Stimulated activated naive CD4-positive, alpha-beta T cell treated with Interleukin-2 at 50 U/mL for 16 hours (primary cell): ENCODE measurements at places on chromosomes 4 and X.

DNA sequence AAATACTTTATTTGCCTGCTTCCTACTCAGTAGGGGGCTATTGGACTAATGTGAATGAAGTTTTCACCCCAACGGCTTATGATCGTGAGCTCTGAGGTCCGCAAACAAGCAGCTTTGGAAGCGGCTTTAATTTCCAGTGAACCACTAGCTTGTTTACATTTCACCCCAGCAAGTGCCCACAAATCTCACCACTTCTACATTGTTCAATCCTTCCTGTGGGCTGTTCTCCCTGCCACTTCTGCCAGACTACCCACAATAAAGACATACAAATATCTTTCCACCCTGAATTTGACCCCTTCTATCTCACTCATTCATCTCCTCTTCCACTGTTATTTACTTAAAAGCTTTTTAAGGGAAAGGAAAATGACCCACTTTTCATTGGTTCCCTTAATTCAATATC is 98.0 kb downstream of the CDS1 start:
- no peak for DNase-seq

DNA sequence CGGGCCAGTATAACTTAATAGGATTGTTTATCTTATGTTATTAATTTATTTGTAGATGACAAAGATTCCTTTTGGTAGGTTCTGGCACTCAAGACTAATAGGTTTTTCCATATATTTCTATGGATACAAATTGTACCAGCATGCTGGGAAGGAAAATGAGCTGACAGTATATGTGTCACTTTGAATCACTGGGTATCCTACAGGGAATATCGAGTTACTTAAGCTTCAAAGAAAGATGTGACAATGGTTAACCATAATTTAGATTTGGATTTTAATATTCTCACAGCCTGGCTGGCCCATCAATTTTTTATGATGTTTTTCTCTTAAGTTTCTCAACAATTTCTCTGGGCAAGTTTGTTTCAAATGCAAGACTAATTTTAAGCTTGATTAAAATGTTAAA is 498.8 kb upstream of the FTHL17 start:
- DNase-seq, result no peak

DNA sequence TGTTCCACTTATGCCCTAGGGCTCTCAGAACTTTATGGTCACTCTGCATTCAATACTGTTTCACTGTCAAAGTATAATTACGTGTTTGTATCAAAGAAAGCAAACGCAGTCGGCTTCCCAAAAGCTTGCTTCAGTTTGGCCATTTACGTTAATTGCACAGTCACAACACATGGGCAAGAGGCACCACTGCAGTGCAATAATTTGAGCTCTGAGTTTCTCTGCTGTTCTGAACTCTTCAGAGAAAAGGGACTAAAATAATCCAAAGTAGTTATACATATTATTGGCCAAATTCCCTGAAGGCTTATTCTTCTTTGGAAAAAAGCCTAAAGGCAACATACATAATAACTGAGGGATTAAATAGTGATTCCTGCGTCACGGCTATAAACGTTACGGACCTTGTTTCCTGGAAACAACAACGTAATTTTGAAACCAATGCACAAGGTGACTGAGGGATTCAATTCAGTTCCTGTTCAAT is 51.3 kb downstream of the RNF150 start:
- DNase-seq, result no peak

- no peak for DNase-seq
These were observed 30.5 kb upstream of the DKK2 start for GRCh38 chr4:107066621-107067020.

GRCh38 chrX:65601126-65601525 is 66.3 kb upstream of the MSN start:
- DNase-seq, result no peak

- peak; percentile 12 for DNase-seq
These were observed 219.0 kb upstream of the CPEB2 start for GRCh38 chr4:14783011-14783877.

DNA sequence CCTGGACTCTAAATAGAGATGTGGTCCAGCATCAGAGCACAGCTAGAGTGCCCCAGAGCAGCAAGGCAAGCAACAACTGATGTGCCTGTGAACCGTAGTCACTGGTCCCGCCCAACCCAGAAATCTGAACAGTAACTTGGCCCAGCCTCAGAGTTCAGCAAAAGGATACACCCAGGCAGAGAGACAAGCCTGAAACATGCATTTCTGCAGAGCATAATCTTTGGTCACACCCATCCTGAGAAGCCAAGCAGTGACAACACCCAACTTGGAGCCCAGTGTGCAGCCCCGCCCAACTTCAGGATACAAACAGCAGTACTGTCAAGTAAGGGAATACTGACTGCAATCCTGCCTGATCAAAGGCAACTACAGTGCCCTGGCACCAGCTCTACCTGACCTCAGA is 78.9 kb downstream of the CCDC160 start:
- no peak for DNase-seq

- DNase-seq, result no peak
These were observed 34.7 kb downstream of the RTL3 start for GRCh38 chrX:78624426-78624825.

DNA sequence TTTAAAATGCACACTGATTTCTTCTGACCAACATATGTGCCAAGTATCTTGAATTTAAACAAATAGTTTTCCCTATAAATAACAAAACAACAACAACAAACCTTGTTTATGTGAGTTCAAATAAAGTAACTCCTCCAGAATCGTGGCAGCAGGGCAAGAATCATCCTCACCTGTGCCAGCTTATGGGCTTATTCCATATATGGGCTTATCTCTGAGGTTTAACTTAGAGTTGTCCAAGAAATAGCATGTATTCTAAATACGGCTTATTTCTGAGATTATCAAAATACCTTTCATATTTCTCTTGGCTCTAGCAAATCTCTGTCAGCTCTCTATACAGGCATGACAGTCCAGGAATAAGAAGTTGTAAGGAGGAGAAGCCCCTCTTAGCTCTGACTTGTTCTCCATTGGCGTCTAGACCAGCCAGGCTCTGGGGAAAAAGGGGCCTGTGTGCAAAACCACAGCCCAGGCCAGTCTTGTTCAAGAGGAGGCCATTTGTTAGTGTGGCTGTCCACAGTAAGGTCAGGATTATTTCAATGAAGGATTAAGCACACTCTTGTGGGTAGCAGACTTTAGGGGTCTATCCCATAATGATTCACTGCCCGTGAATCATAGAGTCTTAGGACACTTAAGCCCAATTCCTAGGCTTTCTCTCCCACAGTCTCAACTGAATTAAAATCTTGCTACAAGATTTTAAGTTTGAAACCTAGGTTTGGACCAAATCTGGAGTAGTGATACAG is 63.2 kb downstream of the FRAS1 start:
- DNase-seq, result no peak

GRCh38 chrX:18422325-18422724 is 3.1 kb upstream of the CDKL5 start:
- no peak for DNase-seq

DNA sequence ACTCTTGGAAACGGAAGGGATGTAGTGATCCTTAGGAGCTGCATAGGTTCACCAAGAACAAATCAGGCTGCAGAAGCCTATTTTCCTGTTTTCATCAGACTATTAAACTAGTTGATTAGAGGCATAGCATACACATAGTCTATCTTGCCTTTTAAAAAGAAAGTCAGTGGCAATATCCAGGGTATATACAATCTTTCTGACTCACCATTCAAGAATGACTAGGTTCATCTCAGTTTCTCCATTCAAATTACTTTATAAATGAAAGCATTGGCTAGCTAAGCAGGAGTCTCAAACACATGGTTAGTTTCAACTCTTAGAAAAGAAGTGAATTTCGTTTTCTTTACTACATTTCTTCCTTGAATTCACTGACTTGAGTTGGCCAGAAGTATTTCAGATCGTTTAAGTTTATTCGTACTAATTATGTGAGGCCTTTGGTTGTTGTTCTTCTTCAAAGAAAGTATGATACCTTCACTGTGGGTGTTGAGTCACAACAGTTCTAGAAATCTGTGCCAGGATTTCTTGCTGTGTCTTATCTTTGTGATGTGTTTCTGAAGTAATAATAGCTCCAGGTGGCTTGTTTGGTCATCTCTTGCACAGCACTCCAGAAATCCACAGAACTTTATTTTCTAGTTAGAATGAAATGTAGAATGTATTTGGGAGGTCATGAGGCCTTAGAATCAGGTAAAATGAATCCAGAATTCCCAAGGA is 88.2 kb downstream of the AWAT2 start:
- no peak for DNase-seq

GRCh38 chrX:13440176-13440575 is 120.3 kb upstream of the ATXN3L start:
- no peak for DNase-seq

DNA sequence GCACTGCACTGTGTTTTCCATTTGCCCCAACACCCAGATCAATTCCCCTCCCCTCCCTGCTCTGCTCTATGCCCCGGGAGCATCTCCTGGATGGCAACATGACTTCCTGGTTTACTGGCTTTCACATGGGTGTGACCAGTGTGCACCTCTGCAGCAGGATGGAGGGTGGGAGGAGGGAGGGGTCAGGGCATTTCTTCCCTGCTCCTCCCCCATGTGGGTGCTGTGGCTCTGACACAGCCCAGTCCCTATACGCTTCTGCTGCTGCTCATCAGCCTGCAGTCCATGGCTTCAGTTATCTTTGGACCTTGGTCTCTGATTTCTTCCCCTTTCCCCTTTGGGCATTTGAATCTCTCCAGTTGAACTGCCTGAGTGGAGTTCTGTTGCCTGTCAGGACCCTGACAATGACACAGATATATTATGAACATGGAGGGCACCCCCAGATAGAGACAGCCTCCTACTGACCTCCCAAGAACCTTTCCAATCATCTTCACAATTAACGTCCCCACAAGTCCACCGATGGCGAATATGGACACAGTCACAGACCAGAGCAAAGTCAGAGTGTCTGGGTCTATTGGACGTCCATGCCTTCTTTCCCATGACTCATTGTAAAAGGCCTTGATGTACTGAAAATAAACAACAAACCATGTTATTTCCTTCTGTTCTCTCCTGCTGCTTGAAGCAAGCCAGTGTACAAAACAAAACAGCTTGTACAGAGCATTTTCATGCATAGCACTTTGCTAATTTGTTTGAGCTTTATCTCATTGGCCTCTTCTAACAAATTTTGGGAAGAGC is 24.8 kb downstream of the SLC2A9 start:
- no peak for DNase-seq

- DNase-seq, result no peak
These were observed 3.3 kb downstream of the PCDH10 start for GRCh38 chr4:133152330-133152821.
